Amniotic stem cell (primary cell): ENCODE measurements at places on chromosomes 2 and 18.

DNA sequence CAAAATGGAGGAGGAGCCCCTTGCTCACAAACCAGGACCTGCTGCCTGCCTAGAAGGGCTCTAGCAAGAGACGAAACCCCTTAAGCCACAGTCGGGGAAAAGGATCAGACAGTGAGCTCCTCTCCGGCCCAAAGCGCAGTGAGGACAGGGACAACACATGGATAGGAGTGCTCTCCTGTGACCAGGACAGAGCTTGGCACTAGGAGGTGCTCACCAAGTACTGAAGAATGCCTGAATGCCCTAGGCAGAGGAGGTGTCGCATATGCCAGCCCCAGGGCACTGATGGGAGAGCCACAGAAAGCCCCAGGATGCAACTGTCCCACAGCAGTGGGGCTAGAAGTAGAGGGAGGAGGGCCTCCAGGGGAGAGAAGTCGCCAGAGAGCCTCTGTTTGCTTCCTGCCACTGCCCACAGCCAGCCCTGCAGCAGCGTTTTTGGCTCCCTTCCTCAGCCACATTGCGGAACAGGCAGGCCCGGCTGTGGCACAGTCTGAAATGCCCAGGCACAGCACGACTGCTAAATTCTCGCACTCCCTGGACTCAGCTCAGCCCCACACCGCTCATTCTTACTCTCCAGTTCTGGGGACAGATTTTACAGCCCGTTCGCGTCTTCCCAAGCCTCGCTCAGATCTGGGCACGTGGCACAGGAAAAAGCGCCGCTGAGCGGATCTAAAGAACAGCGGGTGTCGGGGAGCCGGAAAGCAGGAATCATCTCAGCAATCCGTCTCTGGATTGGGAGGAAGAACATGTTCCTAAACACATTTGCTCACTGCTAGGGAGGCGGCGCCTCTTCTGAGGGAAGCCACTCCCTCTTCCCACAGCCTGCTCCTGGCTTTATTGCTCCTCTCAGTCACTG is 98.7 kb upstream of the POU3F3 start:
- no peak for DNase-seq

DNA sequence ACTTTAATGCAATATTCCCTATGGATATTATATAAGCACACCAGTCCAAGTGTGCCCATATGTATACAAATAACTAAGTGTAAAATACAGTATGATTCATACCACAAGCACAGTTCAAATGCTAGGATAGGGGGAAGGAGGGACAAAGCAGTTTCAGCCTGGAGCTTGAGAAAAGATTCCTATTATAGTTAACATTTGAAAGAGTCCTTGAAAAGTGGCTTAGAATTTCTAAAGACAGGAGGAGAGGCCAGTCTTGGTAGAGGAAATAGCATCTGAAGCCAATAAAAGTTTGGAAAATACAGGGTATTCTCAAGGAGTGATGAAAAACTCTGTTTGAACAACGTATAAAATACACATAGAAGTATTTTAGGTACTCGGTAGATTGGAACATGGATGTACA is 173.4 kb upstream of the CWC22 start:
- no peak for DNase-seq

DNA sequence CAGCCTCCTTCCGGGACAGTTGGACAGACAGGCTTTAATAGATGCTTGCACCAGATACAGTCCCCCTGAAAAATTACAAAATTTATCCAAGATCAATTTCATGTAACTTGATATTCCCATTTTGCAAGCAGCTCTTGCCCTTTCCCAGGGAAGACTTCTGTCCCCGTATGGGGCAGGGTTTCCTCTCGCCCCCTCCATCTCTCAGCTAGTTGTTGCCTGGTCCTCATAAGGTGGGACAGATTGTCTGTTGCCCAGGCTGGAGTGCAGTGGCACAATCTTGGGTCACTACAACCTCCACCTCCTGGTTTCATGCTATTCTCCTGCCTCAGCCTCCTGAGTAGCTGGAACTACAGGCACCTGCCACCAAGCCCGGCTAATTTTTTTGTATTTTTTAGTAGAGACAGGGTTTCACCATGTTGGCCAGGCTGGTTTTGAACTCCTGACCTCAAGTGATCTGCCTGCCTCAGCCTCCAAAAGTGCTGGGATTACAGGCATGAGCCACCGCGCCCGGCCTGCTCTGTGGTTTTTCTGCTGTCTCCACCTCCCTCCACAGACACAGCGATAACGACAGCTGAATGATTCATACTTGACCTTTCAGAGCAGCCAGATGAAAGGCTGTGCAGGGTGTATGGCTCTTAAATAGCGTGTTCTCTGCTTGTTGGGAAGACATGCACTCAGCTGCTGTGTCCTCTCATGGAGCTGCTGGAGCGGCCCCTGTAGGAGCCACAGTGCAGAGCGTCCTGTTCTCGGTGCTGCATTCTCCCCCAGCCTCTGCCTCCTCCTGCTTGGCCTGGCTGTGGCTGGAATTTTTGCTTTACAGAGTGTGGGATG is 61.4 kb downstream of the TTC39C start:
- peak; percentile 81 for DNase-seq

DNA sequence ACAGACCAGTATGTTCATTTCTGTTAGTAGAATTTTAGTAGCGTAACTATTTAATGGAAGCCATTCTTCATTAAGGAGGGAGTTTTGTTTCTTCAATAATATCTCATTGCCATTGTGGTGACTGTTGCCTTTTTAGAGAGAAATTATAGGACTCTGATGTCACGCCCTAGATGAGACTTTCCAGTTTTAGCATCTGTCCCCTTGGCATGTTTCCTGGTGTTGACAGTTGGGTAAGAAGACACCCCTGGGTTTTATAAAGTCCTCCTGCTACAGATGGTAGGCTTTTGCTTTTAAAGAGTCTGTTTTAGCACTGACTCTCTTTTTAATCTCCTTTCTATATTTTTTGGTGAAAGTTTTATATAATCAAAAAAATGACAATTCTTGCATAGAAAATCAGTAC is 41.9 kb downstream of the KCNJ3 start:
- no peak for DNase-seq

DNA sequence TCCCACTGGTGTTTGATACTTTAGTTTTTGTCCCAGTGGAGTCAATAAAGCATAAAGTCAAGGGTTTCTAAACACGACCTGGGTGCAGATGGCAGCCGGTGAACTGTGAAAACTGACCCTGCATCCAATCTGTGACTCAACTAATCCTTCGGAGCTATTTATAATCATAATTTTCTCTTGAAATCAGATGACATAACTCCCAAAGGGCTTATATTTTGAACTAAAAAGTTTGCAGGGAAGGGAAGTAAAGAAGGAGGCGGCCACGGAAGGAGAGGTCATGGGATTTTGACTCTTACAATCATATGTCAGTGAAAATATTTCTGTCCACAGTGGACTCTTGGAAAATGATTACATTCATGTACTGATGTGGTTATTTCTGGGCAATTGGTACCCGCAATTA is 178.5 kb downstream of the PDE1A start:
- DNase-seq, result no peak

- no peak for DNase-seq
Observed at GRCh38 chr2:156852681-156853080, 404.8 kb upstream of the GALNT5 start.

DNA sequence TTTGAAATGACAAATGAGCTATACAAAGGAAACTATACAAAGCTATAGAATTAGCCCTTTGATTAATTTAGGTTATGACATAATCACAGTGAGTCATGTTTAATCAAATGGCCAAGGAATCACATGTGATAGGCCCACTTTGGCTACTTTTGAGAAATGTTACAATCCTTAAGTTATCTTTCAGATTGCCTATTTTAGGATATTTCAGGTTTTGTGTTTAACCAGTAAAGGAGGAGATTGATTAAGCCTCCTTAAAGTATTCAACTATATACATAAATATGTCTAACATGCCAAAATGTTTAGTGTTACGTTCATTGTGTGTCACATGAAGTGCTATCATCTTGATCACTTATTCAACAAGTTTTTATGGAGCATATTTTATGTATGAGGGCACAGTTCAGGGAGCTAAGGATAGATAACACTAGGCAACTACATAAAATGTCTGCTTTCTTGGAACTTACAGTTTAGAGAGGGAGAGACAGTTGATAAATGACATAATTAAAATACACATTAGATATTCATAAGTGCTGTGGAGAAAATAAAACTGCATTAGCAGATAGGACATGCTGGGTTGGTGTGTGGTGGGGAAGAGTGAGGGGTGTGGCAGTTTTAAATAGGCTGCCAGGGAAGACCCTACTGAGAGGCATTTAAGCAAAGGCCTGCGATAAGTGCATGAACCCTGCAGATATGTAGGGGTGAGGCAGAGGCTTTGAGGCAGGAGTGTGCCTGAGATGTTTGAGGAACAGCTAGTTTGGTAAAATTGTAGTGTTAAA is 77.2 kb downstream of the LTBP1 start:
- DNase-seq, result no peak

GRCh38 chr2:144402251-144402650 is 117.7 kb downstream of the ZEB2 start:
- DNase-seq, result no peak

DNA sequence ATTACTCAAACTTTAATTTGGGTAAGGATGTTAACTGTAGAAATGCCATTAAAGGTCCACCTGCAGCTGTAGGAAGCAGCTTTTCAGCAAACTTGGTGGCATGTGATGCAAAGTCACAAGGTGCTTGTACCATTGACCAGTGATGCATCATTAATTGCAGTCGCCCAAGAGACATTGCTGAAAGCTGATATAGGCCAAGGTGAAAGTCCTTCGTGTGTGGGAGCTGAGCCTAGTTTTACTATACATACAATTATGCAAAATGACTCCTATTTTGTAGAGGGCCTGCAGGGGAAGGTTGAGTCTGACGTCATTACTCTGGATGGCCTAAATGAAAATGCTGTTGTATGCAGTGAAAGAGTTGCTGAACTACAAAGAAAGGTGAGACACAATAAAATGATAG is 40.5 kb downstream of the ALMS1 start:
- DNase-seq, result no peak

GRCh38 chr2:18684206-18685038 is 95.1 kb upstream of the NT5C1B start:
- no peak for DNase-seq

DNA sequence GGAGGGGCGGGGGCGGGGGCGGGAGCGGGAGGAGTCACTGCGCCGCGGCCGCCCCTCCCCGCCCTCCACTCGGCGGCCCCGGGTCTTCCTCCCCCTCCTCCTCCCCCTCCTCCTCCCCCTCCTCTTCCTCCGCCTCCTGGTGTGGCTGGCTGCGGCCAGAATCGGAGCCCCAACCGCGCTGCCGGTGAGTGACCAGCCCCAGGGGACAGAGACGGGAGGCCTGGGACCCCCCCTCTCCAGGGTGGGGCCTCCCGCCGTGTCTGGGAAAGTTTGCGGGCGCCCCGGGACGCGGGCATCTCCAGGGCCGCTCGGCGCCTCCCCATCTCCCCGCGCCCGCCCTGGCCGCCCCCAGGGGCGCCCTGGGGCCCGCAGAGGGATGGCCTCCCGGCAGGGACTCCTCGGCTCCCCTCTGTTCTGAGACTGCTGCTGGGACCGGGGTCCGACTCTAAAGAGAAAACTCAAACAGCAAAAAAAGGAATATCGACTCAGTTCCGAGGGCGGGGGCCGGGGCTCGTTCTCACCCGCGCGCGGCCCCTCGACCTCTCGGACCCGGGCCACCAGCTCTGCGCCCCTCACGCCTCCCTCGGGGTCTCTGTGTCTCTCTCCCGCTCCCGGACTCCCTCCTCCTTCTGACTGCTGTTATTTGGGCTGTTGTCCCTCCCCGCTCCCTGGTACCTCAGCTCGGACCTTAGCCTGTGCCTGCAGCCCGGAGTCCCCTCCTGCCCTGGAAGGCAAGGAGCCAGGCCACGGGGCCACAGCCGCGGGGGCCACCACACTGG is at the start of gene STON1:
Gene STON1 (plus strand): TSS at position 122 of the 779 bp plus-strand sequence. CDS start 50,480 bp downstream, outside the sequence.
- DNase-seq, result no peak

- no peak for DNase-seq
Observed at GRCh38 chr2:130987519-130988425, 105.5 kb downstream of the FAM168B start.

- no peak for DNase-seq
Observed at GRCh38 chr18:68703326-68703725, 11.6 kb downstream of the TMX3 start.

DNA sequence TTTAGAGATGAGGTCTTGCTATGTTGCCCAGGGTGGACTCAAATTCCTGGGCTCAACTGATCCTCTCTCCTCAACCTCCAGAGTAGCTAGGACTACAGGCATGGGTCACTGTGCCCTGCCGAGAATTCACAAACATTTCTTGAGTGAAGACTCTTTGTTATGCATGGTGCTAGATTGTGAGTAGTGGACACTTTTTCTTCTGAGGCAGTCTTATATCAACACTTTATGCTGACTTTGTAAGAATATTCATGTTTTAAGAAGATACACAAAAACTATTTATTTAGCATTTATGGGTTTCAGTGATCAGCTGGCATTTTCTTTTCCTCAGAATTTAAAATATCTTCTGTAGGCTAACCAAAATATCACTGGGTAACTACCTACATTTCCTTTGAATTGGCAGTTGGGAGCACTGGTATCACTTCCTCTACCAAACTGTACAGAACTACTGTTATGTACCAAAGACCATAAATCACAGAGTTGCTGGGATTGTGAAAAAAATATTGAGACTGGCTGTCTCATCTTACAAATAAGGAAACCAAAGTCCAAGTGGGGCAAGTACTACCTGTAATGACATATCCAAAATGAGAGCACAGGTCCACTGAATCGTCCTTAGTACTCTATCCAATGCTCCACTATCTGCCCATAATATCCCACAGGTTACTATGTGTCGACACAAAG is 34.0 kb downstream of the DOCK10 start:
- no peak for DNase-seq
